Cardiac muscle cell (in vitro differentiated cells and primary cell): ENCODE measurements at places on chromosomes 3 and 15. TPM values are rescaled to one million over a fixed set of nuclear protein-coding genes. Genes with fewer than 3 reads are reported as not detected.
A peak's percentile ranks its signal among the peaks of the same experiment; 100 is the strongest.

DNA sequence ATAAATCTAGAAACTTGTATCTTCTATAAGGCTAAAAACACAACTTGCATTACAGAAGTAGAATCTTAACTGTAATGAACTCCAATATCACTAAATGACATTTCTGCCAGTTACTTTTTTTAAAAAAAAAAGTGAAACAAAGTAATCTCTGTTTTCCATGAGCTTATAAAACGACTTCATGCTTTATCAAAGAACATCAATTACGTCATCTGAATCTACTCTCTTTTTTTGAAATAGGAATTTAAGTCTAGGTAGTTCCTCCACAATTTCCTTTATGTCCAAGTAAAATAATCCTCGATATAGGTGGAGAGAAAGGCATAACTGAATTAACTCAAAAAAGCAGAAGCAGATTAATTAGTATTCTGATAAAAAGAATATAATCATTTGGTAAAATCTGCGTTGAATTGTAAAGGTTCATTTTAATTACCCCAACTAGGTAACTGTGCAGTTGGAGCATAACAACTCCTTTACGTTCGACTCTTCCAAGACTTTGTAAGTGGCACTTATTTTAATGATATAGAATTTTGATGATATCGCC, 1.4 kb downstream of the UACA start:
- no peak for DNase-seq

- DNase-seq: no peak
Measured at GRCh38 chr3:45773714-45774449, 22.5 kb downstream of the SLC6A20 start.

- DNase-seq: no peak
Measured at GRCh38 chr15:68775671-68776476, 44.8 kb downstream of the ANP32A start.

- peak; percentile 16 for DNase-seq
Measured at GRCh38 chr15:51634591-51635198, 12.1 kb upstream of the DMXL2 start.

DNA sequence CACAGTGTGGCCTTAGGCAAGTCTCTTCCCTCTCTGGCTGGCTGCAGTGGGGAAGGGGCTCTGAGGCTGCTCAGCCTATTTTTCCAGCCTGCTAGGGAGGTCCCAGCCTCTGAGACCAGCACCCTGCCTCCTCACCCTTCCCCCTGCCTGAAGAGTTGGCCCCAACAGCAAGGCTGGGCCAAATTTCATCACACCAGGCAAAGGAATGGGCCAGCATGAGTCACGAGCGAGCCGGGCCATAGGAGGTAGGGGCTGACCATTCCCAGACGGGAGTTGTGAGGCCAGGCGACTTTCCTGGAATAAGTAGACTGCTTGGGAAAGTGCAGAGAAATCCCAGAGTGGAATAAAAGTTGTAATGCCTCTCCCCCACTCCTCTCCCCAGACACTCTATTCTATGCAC, 5.7 kb upstream of the FBLN2 start:
- no peak for DNase-seq

- DNase-seq: peak; percentile 66
Measured at GRCh38 chr3:4633078-4634004, 140.2 kb downstream of the ITPR1 start.

DNA sequence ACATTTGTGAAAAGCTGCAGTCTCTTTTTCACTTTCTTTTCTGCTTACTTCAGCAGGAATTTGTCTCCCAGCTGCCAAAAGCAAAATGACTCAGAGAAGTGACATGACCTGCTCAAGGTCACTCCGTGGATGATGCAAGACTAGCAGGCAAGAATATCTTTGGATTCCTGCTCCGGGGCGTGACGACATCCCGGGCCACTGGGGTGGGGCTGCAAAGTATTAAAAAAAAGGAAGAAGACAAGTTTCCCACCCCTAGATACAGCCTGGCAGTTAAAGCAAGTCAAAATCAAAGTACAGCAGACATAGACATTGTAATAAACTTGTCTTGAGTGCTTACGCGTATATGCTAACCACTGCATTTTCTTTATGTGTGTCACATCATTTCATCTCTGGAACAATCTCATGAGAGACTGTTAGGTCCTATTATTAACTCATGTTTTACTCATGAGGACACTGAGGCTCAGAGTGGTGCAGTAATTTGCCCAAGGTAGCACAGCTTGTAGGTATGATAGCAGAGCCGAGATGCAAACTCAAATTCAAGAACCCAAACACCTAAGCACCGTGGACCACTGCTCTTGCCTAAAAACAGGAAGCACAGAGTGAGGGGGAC, 485.2 kb upstream of the PROK2 start:
- peak; percentile 96 for DNase-seq

DNA sequence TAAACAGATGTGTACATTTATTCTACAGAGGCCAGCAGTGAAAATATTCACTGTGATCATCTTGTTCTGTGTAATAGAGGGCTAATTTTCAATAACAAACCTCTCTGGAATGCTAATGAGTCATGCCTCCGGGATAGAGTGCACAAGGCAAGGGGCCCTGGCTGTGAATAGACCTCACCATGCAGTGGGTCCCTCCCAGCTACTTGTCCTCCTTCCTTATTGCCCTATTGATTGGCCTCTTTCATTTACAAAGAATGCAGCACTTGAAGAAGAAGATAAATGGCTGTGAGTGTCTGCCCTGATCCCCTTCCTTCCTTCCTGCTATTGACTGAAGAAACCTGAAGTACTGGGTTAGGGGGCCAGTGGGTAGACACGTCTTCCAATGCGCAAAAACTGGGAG, 436.3 kb downstream of the WDR72 start:
- peak; percentile 11 for DNase-seq

DNA sequence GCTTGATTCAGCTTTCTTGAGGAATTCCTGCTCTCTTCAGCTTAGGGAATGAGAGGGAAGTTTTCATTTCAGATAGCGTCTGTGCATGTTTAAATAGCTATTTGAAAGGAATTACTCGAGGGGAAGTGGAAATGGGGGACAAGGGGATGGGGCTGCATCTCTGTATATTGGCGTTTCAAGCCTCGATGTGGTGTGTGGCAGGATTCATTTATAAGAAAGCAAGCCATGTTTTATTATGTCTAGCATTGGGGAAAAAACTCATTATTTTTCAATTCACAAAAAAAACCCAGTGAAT, 1.0 kb downstream of the ATP2C1 start:
- peak; percentile 4 for DNase-seq

DNA sequence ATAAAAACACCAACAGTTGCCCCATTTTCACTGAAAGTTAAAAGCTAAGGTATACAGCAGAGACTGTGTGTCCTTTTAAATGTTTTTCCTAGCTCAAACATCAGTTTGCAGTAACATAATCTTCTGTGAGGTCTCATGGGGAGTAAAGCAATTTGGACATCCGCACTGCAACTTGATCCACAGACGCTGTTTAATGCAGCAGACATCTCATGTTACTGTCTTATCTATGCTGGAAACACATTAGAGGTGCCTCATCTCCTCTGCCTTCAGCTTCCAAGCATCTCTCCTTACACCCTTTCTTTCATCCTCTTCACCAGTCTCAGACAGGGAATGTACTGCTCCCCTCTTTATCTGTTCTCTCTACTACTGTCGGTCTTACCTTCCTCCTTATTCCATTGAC, 53.7 kb upstream of the ATP11B start:
- no peak for DNase-seq

- no peak for DNase-seq
Measured at GRCh38 chr3:99357131-99357530, 281.3 kb upstream of the COL8A1 start.

DNA sequence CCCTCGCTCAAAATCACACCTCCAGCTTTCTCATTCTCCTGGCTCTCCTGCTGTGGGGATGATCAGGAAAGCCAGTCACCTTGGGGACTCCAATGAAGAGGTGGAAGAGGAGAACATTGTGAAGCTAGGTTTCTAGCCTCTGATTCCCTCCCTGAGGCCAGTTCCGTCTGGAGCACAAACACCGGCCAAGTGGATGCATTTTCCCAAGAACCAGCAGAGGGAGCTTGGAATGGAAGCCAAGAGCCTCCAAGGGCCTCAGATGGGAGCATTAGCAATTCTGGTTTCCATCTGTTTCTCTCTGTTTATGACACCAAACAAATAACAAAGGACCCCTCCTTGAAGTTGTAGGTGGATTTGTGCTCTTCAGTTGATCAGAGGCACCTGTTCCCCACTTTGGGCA, 40.6 kb upstream of the NMNAT3 start:
- peak; percentile 41 for DNase-seq

- no peak for DNase-seq
Measured at GRCh38 chr3:45462522-45463265, 74.3 kb downstream of the LARS2 start.

GRCh38 chr3:11570251-11570650, 73.5 kb downstream of the VGLL4 start:
- no peak for DNase-seq

DNA sequence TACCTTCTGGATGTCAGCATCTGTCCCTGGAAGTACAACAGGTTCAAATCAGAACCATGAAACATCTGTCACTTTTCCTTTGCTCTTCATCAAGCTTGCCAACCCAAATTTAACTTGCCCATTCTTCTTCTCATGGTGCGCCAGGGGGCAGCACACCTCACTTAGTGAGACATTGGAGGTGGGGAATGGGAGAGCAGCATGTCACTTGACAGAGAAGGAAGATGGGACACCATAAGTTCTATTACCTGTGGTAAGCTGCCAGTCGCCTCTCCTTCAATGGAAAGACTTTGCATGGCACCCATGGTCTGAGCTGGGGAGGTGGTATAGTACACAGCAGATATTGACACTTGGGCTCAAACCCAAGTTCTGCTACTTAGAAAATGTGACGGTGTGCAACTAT, 2.9 kb downstream of the SCN5A start:
- no peak for DNase-seq

GRCh38 chr3:47399531-47400270, 18.9 kb downstream of the PTPN23 start:
- DNase-seq: no peak

GRCh38 chr3:62128051-62128450, 245.3 kb downstream of the FEZF2 start:
- DNase-seq: peak; percentile 20

DNA sequence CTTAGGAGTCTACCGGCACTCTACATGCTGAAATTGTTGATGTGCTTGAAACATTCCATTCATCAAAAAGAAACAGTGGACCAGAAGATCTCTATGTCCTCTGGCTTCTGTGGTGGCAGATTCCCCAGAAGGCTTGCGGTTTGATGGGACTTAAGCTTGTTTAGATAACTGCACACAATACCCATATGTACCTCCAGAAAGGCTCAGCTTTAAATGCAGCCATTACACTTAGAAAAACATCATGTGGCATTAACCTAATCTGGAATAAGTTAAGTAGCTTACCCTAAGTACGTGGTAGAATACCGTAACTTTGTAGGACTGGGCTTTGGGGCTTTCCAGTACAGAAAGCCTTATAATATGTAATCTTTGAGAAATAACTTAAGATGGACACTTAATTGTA, 187.3 kb downstream of the RBMS3 start:
- DNase-seq: no peak

DNA sequence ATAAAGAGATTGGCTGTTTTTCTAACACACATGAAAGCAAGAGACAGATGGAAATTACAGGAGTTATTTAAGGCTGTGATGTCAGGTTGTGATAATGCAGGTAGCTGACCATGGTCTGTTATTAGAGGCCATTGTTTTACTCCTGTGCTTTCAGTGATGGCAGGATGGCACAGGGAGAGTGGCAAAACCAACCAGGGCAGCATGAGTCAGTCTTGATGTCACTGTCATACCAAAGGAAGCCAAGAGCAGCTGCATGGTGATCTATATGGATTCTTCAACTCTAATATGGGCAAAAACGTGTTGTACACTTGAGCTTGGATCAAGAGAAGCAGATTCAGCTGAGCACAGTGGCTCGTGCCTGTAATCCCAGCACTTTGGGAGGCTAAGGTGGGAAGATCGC, 91.8 kb upstream of the LMOD3 start:
- DNase-seq: no peak

GRCh38 chr3:14082108-14082657, 42.5 kb downstream of the CHCHD4 start:
- DNase-seq: no peak

GRCh38 chr3:124381575-124382333, 348.5 kb upstream of the UMPS start:
- no peak for DNase-seq

- DNase-seq: no peak
Measured at GRCh38 chr3:57862894-57863293, 106.8 kb downstream of the SLMAP start.

GRCh38 chr3:46987743-46988401, 8.4 kb downstream of the NBEAL2 start:
- no peak for DNase-seq

DNA sequence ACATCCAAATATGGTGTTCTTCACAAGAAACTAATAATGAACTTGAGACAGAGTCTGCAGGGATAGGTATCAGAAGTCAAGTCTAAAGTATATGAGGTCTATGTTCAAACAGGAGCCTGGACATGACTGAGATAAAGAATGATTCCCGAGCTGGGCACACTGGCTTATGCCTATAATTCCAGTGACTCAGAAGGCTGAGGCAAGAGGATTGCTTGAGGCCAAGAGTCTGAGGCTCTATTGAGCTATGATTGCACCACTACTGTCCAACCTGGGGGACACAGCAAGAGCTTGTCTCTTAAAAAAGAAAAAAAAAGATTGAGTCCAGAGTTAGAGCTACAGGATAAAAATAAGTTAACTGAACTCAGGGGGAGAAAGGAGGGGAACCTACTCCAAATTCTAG, 246.5 kb downstream of the LRRN1 start:
- no peak for DNase-seq

- DNase-seq: no peak
Measured at GRCh38 chr3:109874896-109875708, 537.8 kb upstream of the DPPA4 start.

DNA sequence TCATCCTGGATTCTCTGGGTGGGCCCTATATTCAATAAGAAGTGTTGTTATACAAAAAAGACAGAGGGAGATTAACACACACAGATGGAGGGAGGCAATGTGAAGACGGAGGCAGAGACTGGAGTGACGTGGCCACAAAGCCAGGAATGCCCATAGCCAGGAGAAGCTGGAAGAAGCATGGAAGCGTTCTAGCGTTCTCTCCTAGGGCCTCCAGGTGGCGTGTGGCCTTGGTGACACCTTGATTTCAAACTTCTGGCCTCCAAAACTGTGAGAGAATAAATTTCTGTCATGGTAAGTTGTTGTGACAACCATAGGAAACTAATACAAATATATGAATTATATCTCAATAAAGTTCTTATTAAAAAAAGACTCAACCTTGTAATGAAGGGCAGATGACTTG, 21.3 kb downstream of the THBS1 start:
- DNase-seq: no peak

- DNase-seq: peak; percentile 86
Measured at GRCh38 chr15:35696767-35697231, 150.8 kb upstream of the DPH6 start.

The GRIP2 gene
- 0.06 TPM in 1 of 2 replicates, not detected in the other for total RNA-seq

The SSR3 gene
- 90.9 and 143 TPM in 2 replicates for total RNA-seq

The CPNE9 gene
- total RNA-seq: not detected in 2 replicates

The SV2B gene
- total RNA-seq: 0.03 TPM in 1 of 2 replicates, not detected in the other

The ANKUB1 gene
- total RNA-seq: not detected in 2 replicates

The KBTBD8 gene
- 9.9 and 13.8 TPM in 2 replicates for total RNA-seq

The CHRNA7 gene
- 4.2 and 7.7 TPM in 2 replicates for total RNA-seq

The RBP2 gene
- total RNA-seq: not detected in 2 replicates

The PPP1R14D gene
- total RNA-seq: not detected in 2 replicates

The MAP3K13 gene
- total RNA-seq: 18.0 and 19.1 TPM in 2 replicates

The ADAMTS17 gene
- 0.69 and 5.5 TPM in 2 replicates for total RNA-seq
